ENCODE measurements at places on chromosomes 13 and 19. TPM values are rescaled to one million over a fixed set of nuclear protein-coding genes. Genes with fewer than 3 reads are reported as not detected.

DNA sequence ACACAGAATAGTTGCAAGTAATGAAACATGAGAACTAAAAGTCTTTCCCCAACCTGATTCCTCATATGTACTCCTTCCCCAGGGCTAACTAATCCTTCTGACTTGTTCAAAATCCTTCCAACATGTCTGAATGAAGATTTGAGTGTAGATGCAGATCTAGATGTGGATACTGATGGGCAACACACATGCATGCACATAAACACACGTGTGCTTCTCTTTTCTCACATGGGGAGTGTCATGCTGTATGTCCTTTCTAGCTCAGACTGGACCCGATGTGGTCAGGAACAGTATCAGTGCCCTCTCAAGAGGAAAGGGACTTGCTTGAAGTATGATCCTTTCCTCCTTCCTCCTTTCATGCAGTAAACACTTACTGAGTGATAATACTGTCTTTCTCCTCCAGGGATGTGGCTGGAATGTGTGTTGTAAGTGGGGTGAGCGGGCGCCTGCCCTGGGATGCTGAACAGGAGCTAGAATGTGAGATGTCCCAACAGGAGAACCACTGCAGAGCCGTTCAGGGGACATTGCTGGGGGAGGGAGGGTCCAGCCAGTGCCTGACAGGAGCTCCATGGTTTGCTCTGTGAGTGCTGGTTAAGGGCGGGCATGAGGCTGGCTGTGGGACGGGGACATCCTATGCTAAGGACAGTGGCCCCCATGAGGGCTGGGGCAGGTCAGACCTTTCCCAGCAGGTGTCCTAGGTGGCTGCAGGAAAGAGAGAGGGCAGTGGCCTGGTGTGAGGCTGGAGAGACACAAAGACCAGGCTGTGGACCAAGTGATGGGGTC lies 146.9 kb downstream of the TEX29 start:
- no peak for DNase-seq

GRCh38 chr13:114099191-114099590 lies 33.2 kb downstream of the RASA3 start:
- DNase-seq: peak; percentile 92

ZNF492 gene
- total RNA-seq: not detected

DNA sequence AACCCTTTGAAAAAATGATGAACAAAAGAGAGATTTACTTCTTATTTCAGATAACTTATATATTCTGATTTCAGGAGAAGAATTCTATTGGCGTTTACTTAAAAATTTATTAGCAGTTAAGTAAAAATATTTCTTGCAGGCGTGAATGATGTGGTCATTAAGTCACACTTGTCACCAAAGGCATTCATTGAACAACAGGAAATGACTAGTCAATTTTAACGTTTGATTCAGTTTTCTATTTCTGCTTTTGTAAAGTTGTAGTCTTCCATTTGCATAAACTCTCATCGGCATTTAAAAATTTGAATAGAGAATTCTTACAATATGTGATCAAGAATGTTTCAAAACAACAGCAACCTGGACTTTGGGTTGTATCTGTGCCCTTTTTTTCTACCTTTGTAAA lies 83.4 kb downstream of the GPR12 start:
- no peak for DNase-seq

All from fibroblast of the aortic adventitia (primary cell).